ENCODE measurements at places on chromosomes 4 and X. TPM values are rescaled to one million over a fixed set of nuclear protein-coding genes. Genes with fewer than 3 reads are reported as not detected.

Gene MSX1
- total RNA-seq: 4.0 TPM

- H3K4me3 ChIP-seq: no peak overlapping the region
- H3K27me3 ChIP-seq: no peaks in the 10 kb centered on the region
- DNase-seq: no peak
- no peaks in the 10 kb centered on the region for H3K4me1 ChIP-seq
Measured at GRCh38 chr4:145307120-145307519, 126.7 kb upstream of the OTUD4 start.

GRCh38 chrX:17591741-17592110 is 145.6 kb upstream of the SCML1 start:
- no peak overlapping the region for H3K27ac ChIP-seq
- H3K27me3 ChIP-seq: no peaks in the 10 kb centered on the region
- DNase-seq: no peak
- no peak overlapping the region for H3K4me3 ChIP-seq
- no peaks in the 10 kb centered on the region for H3K36me3 ChIP-seq

- no peak for DNase-seq
- peaks cover 1% of the 10 kb centered on the region for H3K4me1 ChIP-seq
- no peak overlapping the region for H3K27ac ChIP-seq
- H3K4me3 ChIP-seq: no peak overlapping the region
- H3K36me3 ChIP-seq: no peaks in the 10 kb centered on the region
- no peaks in the 10 kb centered on the region for H3K27me3 ChIP-seq
Measured at GRCh38 chrX:25131055-25131454, 115.3 kb upstream of the ARX start.

Gene CLDN22
- not detected for total RNA-seq

Gene NOX1
- not detected for total RNA-seq

Gene PPA2
- 77.8 TPM for total RNA-seq
